ENCODE measurements at places on chromosomes 1 and 21.

DNA sequence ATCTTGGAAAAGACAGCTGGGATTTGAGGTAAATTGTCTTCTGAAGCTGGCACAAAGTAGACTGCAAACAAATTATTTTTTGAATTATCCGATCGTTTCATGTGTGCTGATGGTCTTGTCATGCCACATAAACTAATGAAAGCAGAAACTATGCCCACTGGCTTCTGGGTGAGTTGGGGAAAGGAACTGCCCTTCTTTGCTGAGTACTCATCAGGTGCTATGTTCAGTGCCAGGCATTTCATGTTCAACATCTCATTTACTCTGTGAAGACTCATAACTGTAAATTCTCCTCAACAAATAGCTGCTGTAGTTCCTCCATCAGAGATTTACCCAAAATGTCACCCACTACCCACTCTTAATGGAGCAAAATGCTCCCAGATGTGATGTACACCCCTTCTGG, 1.2 kb downstream of the TRIT1 start:
- DNase-seq: no peak

DNA sequence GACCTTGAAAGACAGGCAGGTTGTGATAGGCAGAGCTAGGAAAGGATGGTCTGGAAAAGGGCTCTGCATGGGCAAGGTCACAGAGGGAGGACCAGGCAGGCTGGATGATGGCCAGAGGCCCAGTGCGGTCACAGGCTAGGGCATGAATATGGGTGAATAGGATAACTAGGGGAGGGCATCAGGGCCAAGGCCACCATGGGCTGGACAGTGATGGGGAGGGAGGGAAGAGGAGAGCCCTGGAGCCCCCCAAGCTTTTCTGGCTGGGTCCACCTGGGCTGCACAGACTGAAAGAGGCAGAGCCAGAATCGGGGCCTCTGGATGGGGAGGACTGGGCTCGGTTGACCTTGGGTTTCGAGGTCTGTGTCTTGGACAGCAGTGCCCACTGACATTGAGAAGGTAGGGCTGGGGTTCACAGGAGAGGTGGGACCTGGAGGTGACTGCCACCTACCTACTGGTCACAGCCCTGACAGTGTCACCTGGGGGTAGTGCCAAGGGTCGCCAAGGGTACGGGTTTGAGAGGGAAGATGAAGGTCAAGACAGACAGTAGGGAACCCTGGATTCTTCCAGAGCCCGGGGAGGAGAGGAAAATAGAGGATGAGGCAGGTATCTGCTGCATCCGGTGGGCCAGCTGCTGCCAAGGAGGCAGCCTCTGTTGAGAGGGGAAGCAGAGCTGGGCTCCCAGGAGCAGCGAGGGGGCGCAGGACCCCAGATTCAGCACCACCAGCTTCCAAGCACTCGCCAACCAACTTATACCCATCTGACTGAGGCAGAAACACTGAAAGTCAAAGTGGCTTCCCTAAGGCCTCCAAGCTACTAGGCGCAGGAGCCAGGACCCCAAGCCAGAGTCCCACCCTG, 6.1 kb upstream of the NPHP4 start:
- no peak for DNase-seq

GRCh38 chr1:198543670-198544260, 3.3 kb upstream of the ATP6V1G3 start:
- DNase-seq: no peak

- no peak for DNase-seq
Measured at GRCh38 chr1:219465212-219466093, 147.5 kb downstream of the ZC3H11B start.

- no peak for DNase-seq
Measured at GRCh38 chr1:6528492-6528891, 25.8 kb downstream of the NOL9 start.

- no peak for DNase-seq
Measured at GRCh38 chr21:43894206-43894577, 29.2 kb downstream of the AGPAT3 start.

DNA sequence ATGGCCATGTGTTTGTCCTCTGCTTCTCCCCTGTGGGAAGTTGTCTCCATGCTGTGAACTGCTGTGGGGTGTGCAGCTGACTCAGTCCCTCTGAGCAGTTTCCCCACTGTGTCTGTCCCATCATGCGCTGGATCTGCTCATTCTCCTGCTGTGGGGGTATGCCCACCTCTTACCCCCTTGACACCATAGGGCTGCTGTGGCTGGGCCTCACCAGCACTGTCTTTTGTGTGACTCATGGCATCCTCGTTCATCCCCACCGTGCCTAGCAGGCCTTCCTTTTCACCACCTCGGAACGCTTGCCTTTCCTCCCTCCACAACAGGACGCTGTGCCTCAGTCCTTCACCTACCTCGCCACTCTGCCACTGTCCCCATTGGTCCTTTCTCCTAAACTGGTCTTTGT, 27.3 kb downstream of the VANGL2 start:
- DNase-seq: no peak

GRCh38 chr21:33893917-33894316, 21.7 kb downstream of the ATP5PO start:
- no peak for DNase-seq

GRCh38 chr1:96710708-96711477, 10.7 kb upstream of the PTBP2 start:
- DNase-seq: no peak

DNA sequence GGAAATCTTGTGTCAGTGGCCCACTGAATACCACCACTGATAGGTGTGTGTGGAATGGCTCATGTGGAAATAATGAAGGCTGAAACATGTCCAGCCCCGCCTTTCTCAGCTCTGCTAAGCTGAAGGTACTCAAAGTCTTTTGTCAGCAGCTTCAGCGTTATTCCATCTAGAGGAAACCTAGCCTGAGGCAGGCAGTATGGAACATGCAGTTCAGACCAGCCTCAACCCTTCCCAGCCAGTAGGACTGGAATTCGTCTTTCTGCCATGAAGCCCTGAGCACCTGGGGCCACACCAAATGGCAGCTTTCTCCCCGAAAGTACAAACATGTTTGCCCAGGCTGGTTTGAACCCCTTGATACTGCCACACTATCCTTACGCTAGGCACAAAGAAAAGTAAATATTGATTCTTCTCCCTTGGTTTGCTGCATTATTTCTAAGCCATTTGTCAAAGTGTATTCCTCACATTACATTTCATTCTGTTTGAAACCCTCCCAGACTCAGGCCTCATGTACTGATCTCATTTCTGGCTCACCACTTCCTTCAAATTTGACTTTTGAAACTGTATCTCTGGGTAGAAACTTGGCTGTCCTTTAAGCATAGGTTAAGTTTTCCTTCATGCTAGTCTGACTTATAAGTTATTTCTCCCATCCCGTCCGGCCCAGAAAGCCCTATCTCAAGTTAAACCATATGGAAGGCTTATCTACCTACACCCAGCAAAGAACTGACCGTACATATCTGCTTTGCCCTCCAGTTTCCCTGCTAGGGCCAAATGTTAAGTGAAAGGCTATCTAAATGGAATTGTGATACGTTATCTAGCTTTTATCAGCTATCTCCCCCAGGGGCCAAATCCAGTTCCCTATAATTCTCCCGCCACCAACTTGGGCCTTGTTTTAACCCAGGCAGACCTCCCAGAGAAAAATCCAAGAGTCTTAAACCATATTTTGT, 45.7 kb upstream of the HOOK1 start:
- DNase-seq: no peak

DNA sequence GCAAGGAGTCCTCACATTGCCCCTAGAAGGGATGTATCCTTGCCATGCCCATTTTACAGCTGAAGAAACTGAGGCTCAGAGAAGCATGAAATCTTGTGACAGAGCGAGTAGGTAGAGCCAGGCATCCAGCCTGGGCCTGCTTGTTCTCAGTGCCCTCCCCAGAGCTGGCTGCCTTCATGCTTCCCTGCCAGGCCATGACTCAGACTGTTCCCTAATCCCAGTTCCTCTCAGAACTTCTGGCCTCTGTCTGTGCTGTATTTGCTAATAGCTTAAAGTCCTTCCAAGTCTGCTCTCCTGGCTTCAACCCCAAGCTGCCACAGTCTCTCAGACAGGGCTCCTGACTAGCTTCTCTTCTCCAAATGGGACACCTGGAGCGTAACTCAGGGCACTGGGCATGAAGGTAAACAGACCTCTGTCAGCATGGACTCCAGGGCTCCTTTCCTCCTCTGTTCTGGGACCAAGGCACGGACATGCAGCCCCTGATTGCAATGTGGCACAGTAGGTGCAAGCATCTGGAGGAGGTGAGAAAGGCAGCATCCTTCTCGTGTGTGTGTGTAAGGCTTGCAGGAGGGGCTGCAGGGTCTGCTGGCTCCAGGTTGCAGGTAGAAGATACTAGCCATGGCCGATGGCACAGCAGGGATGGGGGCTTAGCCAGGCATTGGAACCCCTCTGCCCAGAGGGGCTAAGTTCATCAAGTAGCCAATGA, 122.7 kb downstream of the HMGB4 start:
- DNase-seq: peak; percentile 73

DNA sequence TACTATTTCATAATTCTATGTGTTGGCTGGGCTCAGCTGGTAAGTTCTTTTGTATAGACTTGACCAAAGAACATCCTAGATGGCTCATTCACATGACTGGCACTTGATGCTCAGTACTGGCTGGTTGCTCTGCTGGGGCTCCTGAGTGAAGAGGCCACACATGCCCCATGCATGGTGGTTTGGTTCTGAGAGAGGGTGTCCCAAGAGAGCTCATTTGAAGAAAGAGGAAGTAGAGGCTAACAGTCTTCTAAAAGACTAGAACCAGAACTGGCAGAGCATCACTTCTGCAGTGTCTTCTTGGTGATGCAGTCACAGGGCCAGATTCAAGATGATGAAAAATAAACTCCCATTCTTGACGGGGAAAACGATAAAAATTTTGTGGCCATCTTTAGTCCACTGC, 5.2 kb upstream of the BACH1 start:
- DNase-seq: no peak

- DNase-seq: no peak
Measured at GRCh38 chr1:113031171-113031933, 41.6 kb upstream of the LRIG2 start.

DNA sequence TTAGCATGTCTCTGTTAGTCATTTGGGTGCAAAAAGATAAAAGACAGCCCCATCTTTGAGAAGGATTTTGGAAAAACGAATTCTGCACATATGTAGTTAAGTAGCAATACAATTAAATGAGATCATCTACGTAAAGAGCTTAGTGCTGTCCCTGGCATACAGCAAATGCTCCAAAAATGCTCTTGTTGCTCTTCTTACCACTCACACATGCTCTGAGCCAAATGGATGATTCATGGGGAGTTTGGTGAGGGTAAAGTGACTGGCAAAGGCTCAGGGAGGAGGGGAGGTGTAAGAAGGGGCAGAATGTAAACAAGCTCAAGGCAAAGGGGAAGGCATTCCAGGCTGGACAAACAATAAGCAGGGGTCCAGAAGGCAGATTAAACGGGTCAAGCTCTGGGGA, 191.9 kb downstream of the AK5 start:
- no peak for DNase-seq

DNA sequence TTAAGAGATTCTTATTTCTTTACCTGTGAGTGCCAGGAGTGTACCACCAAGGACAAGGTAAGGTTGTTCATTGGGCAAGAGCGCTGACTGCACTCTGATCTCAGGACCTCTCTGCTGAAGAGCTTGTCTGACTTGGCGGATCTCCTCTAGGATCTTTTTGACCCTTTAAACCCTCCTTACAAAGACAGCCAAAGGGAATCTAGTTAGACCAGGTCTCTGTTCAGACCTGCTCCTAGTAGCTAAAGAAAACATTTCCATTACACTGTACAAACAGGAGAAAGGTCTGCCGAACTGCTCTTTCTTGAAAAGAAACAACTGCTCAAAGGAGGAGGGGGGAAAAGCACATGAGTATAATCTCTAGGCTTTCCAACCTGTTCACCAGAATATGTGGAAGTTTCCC, 49.3 kb downstream of the SMYD2 start:
- no peak for DNase-seq

DNA sequence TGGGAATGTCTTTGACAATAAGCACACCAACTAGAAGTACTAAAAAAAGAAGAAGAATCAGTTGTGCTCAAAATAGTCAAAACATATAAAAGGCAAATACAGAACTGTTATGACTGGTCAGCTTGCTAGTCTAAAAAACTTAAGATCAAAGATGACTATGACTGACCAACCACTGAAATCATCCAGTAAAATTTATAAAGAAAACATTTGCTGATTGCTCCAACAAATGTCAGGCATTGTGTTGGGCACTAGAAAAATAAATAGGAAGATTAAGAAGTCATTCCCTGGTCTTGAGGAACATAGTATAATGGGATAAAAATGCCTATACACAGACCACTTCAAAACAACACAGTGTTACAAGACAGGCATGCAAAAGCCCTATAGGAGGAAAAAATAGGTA, 9.3 kb upstream of the ANGPTL3 start:
- no peak for DNase-seq

DNA sequence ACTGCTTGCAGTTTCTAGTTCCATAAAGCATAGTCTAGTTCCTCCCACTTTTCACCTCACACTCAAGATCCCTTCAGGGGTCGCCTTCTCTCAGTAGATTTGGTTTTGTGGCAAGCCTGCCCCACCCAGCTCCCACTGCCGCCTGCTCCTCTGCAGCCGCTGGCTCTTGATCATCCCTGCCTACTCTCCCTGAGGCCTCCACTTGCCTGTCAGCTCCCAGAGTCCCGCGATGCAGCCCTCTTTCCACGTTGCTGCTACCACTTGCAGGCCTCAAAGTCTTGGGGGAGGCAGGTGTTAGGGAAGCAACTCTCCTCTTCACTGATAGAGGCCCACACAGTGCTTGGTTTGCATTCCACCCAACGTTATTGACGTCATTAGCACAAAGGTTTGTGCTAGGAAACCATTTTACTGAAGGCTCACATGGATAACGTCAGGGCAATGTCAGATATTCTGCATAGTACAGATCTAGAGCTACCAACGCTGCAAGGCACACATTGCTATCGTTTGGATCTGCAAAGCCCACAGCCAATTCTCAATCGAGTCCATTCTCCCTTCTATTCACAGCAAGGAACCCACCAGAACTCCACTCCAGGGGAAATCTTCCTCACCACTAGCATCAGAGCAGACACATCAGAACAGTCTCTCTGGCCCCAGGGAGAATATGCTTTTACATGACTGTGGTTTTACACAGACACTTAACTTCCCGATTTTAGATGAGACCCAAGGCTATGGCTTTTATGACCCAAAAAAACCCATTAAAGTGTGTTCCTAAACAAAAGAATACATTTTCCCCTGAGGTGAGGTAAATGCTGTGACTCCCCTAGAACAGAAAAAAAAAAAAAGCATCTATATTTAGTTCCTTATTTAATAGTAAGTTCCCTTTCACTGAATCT, 519.5 kb upstream of the CAMK1G start:
- DNase-seq: no peak

GRCh38 chr1:50877641-50878040, 82.4 kb downstream of the FAF1 start:
- DNase-seq: no peak

All from cerebellar cortex (tissue), 1 donor.